ENCODE measurements at places on chromosomes 2 and 18. TPM values are rescaled to one million over a fixed set of nuclear protein-coding genes. Genes with fewer than 3 reads are reported as not detected.
A peak's percentile ranks its signal among the peaks of the same experiment; 100 is the strongest.

CNTNAP5 gene
- total RNA-seq = 0.33 TPM

- DNase-seq = no peak
These were observed 103.9 kb upstream of the PPP1CB start for GRCh38 chr2:28647682-28648081.

KCTD1 gene
- total RNA-seq = 12.2 TPM

- DNase-seq = no peak
These were observed 49.3 kb downstream of the ACAA2 start for GRCh38 chr18:49764032-49764431.

DNA sequence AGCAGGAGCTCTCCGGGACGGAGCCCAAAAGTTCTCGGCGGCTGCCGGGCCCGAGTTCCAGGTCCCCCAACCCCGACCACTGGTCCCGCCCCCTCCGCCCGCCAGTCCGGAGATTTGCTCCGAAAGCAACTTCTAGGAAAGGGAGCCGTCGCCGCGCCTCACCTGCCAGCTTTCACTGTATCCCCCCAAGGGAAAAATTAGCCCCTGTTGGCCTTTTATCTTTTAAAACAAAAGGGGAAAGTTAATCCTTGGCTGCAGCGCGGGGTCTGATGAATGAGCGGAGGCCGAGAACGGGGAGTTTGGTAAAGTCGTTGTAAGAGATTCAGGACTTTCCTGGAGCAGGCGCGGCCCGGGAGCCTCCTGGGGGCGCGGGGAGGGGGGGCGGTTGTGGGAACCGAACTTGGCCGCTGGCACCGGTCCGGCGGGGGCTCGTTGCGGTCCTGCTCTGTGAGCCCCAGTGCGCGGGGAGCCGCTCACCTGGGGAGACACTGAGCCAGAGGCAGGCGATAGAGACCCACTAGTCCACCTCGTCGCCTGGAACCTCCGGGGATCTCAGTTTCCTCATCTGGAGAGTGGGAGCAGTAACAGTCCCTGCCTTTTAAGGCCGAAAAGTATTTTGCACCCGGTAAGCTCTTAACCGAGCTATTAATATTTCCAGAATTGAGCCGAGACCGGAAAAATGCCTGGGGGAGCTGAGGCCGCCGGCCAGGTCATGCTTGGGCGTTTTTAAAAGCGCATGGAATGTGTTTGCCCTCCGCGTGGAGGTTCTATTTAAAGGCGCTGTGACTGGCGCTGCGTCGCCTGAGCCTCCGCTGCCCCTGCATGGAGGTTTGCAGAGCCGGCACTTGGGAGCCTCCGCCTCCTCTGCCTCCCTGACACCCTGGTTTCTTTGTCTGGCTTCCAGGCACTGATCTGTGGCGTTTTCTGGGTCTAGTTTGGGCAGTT lies 1.1 kb downstream of the EFHD1 start:
- DNase-seq = peak; percentile 7

DNA sequence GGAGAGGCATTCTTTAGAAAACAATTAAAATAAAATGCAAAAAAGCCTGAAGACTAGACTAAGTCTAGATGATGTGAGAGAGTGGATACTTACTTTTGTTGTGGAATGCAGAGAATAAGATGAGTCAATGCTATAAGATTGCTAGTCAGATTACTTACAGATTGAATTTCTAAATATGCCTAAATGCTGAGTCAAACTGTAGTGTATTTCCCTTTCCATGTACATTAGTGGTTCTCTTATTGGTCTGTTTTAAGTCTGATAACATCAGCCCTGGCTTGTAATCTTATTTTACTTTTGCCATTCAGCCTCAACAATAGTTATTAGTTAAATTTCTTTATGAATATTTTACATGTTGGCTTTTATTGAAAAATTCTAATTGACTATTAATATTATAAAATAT lies 702.7 kb downstream of the SOCS6 start:
- DNase-seq = no peak

GRCh38 chr2:69221960-69222751 lies 164.9 kb downstream of the GFPT1 start:
- DNase-seq = no peak
